ENCODE measurements at places on chromosomes 2 and 18. TPM values are rescaled to one million over a fixed set of nuclear protein-coding genes. Genes with fewer than 3 reads are reported as not detected.

ASTL gene
- not detected for total RNA-seq

NTSR2 gene
- total RNA-seq = not detected

AQP4 gene
- not detected for total RNA-seq

SETBP1 gene
- total RNA-seq = 0.51 TPM

CFAP65 gene
- total RNA-seq = 0.15 TPM

GNLY gene
- not detected for total RNA-seq

PSTPIP2 gene
- 0.23 TPM for total RNA-seq

CTDP1 gene
- total RNA-seq = 17.0 TPM

GPR155 gene
- total RNA-seq = 0.35 TPM

FAM117B gene
- total RNA-seq = 1.9 TPM

TIMM21 gene
- 57.1 TPM for total RNA-seq

B3GNT7 gene
- 2.0 TPM for total RNA-seq

CABYR gene
- 10.4 TPM for total RNA-seq

ACMSD gene
- total RNA-seq = not detected

IL36A gene
- total RNA-seq = not detected

HTR2B gene
- total RNA-seq = 0.08 TPM

C2orf80 gene
- not detected for total RNA-seq

CNGA3 gene
- total RNA-seq = not detected

TFPI gene
- 55.3 TPM for total RNA-seq

POTEE gene
- total RNA-seq = 0.03 TPM

UBE2F gene
- total RNA-seq = 54.0 TPM

CFC1 gene
- not detected for total RNA-seq

GCG gene
- total RNA-seq = not detected

IL1RL1 gene
- 0.67 TPM for total RNA-seq

RPE gene
- total RNA-seq = 54.6 TPM

MC5R gene
- total RNA-seq = not detected

CCDC68 gene
- total RNA-seq = 3.8 TPM

MLPH gene
- 251 TPM for total RNA-seq

MC4R gene
- total RNA-seq = not detected

QPCT gene
- total RNA-seq = 18.4 TPM

AGXT gene
- not detected for total RNA-seq

ABCA12 gene
- 0.15 TPM for total RNA-seq

CELF4 gene
- total RNA-seq = 0.10 TPM

TNS1 gene
- total RNA-seq = 10.2 TPM

CYTIP gene
- not detected for total RNA-seq

MERTK gene
- total RNA-seq = 1.8 TPM

TEX44 gene
- total RNA-seq = not detected

MROH2A gene
- total RNA-seq = not detected

MAL gene
- not detected for total RNA-seq

TACR1 gene
- total RNA-seq = 0.13 TPM

VIL1 gene
- total RNA-seq = 0.17 TPM

REG3A gene
- not detected for total RNA-seq

SEMA4F gene
- 11.1 TPM for total RNA-seq

COL3A1 gene
- total RNA-seq = 0.27 TPM

ZAP70 gene
- not detected for total RNA-seq

CENPA gene
- 57.9 TPM for total RNA-seq

M1AP gene
- not detected for total RNA-seq

KATNAL2 gene
- total RNA-seq = 3.3 TPM

EHD3 gene
- total RNA-seq = 9.1 TPM

GAL3ST2 gene
- 0.34 TPM for total RNA-seq

MEMO1 gene
- total RNA-seq = 89.9 TPM

AQP12A gene
- total RNA-seq = not detected

PFN4 gene
- total RNA-seq = 1.9 TPM

SCG2 gene
- total RNA-seq = 0.88 TPM
